ENCODE measurements at places on chromosomes 6 and 20. TPM values are rescaled to one million over a fixed set of nuclear protein-coding genes. Genes with fewer than 3 reads are reported as not detected.

- DNase-seq: no peak
Observed at GRCh38 chr6:75205776-75206575, at the start of gene COL12A1. TSS of gene COL12A1 (minus strand) at chr6:75206053. CDS start at chr6:75202792, 3,261 bp downstream.

- no peak for DNase-seq
Observed at GRCh38 chr6:12309070-12309469, 18.9 kb downstream of the EDN1 start.

- DNase-seq: no peak
Observed at GRCh38 chr6:113847447-113847846, 9.7 kb upstream of the MARCKS start.

The CLIC5 gene
- polyA plus RNA-seq: 189 TPM
